ENCODE measurements at places on chromosomes 12 and 14.

DNA sequence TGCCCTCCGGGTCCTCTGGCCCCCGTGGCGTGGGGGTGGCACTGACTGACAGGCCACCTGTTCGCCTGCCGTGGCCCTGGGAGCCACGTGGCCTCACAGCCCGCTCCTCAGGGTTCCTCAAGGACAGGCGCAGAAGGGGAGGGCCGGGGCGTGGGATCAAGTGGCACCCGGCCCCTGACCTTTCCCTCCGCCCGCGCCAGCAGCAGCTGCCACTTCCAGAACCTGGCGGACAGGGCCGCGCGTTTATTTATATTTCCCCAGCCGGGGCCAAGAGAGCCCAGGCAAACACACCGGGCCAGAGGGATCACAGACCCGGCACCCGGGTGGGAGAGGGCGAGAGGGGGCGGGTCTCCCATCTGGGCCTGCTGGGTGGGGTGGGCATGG, 92.6 kb downstream of the RFLNA start:
- DNase-seq, result peak; percentile 42

DNA sequence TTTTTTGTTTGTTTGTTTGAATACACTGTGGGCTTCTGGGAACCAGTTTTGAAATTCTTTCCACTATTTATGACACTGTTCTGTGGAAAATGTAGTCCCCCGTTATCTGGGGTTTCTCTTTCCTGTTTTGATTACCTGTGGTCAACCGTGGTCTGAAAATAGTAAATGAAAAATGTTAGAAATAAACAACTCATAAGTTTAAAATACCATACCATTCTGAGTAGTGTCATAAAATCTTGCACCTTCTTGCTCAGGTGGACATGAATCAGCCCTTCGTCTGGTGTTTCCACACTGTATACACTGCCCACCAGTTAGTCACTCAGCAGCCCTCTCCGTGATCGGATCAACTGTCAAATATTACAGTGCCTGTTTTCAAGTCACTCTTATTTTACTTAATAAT, 5.1 kb upstream of the PAPOLA start:
- no peak for DNase-seq

GRCh38 chr12:88453323-88453722, 126.9 kb downstream of the KITLG start:
- DNase-seq, result no peak

GRCh38 chr12:126069549-126070165, 1004.4 kb downstream of the AACS start:
- DNase-seq, result no peak

DNA sequence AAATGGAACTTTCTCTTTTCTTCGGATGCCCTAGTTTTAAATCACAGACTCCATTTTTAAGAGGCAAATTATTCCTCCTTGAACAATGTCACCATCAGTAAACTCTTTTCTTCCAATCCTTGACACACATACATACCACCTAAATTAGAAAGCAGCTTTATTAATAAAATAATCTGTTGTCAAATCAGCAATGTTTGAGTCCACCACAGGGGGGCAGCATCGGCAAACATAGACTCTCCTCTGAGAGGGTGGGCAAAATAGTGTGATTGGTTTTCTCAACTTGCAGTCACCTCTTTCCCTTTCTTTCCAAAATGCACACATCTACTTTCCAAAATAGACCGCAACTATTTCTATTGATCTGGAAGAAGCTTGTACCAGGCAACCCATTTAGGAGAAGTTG, 438.4 kb upstream of the OR4E1 start:
- no peak for DNase-seq

DNA sequence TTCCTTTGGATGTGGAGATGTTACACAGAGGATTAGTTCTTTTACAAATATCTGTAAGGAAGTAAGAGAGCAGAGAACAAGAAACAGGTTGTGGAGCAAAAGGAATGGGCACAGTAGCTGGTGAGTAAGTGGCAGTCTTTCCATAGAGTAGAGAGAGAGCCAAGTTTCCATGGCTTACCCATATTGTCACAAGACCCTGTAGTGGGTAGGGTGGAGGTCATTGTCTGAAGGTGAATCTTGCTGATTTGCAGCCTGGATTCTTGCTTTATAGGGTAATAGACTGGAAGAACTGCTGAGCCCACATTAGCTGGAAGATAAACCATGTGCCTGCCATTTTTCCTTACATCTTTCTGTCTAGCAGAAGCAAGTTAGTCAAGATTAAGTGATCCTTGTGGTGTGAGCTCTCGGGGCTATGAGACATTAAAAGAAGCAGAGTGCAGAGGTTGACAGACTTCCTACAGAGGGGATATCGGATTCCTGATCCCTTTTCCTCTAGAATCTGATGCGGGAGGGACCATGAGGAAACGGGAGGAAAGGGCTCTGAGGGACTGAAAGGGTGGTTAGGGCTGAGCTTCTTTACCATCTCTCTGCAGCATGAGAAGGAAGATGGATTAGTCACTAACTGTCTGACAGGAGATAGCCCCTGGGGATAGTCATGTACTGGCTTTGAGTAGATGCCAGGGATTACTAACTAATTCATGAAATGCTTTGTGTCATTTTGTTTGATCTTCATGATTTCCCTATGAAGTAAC, 44.0 kb upstream of the LRTM2 start:
- no peak for DNase-seq

DNA sequence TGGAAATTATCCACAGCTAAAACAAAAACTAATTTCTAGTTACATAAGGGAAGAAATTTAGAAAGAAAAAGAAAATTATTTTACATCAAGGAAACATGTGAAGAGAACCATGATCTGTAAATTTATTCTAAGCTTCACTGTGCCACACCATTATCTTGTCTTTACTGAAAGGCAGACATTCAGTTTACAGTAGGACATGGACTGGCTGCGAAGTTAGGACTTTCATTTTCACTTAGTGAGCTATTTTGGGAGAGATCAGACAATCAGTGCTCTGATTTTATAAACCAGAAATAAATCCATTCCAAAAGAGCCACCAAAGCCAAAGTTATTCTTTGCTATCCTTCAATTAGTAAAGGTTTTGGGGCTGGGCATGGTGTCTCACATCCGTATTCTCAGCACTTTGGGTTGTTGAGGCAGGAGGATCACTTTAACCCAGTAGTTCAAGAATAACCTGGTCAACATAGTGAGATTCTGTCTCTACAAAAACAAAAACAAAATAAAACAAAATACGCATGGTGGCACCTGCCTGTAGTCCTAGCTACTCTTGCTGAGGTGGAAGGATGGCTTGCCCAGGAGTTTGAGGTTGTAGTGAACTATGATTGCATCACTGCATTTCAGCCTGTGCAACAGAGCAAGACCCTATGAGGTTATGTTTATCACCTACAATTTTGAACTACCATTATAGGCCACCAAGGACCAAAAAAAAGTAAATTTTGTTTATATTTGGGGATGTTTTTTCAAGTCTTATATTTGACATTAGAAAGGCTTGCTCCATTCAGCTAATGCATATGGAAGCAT, 1084.8 kb upstream of the ATXN7L3B start:
- no peak for DNase-seq

DNA sequence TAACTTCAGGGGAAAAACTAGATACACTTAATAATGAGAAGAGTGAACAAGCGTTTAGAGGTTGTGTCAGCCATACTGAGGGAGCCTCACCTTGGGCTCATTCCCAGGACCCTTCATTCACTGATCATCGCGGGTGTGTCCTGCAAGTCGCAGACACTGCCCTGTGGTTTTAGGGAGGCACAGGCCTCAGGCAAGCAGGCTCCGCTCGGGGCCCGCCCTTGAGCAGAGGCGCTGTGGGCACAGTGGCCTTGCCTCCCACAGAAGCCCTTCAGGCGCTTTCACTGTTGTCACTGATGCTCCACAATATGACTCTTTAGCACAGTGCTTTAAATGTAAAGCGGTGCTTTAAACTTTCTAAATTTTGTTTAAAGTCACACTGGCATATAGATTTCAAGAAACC, 67.4 kb downstream of the DDX51 start:
- DNase-seq, result no peak

- no peak for DNase-seq
Observed at GRCh38 chr14:87678624-87679023, 314.4 kb downstream of the GALC start.
